GM18507 (cell line): ENCODE measurements at places on chromosomes 7 and 10.
A peak's percentile ranks its signal among the peaks of the same experiment; 100 is the strongest.

- DNase-seq: no peak
These were observed 191.1 kb downstream of the SKAP2 start for GRCh38 chr7:26673271-26673670.

DNA sequence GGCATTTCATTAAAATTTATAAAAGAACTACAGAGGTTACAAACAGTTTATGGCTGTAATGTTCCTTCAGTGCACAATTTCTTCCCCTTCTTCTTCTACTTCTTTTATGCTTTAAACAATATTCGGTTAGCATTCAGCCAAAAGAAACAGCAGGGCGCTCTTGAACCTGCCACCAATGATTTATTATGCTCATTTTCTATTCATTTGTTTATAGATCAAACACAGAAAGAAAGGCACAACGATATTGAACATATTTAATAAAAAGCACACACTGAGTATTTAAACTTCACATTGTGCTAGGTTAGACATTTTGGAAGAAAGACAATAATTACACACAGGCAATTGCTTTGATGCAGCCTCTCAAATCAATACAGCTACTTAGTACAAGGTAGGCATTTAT, 1025.8 kb upstream of the LRRN3 start:
- DNase-seq: no peak

DNA sequence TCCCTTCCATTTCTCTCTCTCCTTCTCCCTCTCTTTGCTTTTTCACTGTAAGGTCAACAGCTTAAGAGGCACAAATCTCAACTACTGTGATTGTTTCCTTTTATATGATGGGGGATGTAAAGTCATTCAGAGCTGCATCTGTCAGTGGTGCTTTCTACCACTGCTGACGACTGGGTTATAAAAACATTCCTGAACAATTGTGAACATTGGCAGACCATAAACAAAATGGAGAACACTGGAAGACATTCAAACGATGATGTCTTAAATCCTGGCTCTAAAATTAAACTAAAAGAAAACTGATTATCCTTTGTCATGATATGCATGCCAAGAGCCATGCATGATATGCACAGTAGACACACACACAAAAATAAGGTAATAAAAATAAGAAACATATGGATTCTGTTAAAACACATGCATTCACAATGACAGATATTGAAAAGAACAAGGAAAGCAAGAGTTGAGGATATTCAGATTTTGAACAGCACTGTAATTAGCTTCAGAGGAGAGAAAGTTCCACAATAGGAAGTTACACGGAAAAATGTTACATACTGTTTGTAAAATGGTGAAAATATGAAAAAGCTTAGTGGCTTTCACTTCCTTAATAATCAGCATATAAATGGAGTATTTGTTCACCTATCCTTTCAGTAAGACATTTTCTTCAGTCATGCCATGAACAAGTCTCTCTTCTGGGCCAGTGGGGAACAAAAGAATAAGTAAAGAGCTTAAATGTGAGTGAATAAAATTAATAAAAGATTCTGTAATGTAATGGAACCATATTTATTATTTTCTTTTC, 89.2 kb downstream of the RNLS start:
- DNase-seq: no peak

GRCh38 chr7:146375170-146375569, 258.6 kb downstream of the CNTNAP2 start:
- no peak for DNase-seq

DNA sequence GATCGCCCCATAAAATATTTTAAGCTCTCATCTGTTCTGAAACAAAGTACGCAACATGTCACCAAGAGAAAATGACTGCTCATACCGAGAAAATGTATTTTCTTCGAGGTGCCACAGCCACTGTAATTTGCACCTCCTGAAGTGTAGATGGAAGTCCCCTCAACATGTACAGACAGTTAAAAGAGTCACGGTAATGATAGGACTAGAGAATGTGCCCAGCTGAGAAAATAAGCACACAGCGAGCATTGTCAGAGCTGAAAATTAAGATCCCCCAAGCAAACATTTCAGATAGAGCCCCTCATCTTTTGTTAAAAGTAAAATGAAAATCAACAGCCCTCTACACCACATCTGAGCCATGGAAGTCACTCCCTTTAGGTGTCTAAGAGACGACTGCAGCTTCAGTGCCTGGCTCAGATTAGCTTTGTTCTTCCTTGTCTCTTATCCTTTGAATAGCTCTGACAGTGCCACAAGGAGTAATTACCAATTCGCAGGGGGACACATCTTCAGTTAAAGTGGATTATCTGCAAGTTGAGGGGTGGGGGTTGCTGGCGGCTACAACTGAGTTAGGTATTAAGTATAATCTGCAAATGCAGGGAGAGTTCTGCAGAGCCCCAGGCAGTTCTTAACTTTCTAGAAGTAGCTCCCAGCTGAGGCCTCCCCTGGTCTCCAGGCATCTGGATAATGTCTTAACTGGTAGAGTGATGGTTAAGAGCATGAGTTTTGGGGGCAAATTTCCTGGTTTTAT, 222.7 kb upstream of the C7orf33 start:
- no peak for DNase-seq

GRCh38 chr7:94050046-94050445, 45.9 kb upstream of the BET1 start:
- DNase-seq: peak; percentile 7

GRCh38 chr10:88045656-88046415, 182.4 kb downstream of the PTEN start:
- DNase-seq: no peak

DNA sequence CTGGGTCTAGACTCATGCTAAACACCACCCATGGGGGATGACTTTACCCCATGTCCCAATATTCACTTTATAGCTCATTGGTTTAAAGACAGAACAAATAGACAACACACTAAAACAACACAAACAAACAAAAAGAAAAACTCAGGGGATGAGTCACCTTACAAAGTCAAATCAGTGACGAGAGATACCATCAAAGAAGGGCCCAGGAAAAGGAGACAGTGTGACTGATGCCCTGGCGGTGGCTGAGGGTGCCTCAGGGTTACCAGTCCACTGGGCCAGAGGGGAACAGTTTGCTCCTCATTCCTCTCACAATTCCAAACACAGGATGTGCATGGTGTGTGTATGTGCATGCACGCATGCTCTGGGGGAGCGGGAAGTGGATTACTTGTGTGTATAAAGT, 171.3 kb upstream of the PRKCQ start:
- no peak for DNase-seq

- no peak for DNase-seq
These were observed 28.5 kb downstream of the MKLN1 start for GRCh38 chr7:131355917-131356777.

DNA sequence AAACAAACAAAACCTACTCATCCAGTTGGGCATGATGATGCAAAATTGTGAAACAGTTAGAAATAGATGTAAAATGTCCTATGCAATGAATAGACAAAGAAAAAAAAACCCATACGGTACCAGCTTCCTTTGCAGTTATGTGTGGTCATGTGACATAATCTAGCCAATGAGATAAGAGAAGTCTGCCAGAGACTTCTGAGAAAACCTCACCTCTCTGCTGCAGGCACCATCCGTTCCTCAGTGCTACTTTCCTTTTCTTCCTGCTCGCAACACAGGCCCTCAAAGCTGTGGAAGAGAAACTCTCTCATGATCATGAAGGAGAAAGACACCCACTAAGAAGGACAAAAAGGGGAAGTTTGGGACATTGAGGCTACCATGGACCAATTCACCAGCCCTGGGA, 76.8 kb upstream of the CARD11 start:
- no peak for DNase-seq

- no peak for DNase-seq
These were observed 44.6 kb upstream of the C1QL3 start for GRCh38 chr10:16566202-16566805.
